ENCODE measurements at places on chromosomes 2 and 18.

DNA sequence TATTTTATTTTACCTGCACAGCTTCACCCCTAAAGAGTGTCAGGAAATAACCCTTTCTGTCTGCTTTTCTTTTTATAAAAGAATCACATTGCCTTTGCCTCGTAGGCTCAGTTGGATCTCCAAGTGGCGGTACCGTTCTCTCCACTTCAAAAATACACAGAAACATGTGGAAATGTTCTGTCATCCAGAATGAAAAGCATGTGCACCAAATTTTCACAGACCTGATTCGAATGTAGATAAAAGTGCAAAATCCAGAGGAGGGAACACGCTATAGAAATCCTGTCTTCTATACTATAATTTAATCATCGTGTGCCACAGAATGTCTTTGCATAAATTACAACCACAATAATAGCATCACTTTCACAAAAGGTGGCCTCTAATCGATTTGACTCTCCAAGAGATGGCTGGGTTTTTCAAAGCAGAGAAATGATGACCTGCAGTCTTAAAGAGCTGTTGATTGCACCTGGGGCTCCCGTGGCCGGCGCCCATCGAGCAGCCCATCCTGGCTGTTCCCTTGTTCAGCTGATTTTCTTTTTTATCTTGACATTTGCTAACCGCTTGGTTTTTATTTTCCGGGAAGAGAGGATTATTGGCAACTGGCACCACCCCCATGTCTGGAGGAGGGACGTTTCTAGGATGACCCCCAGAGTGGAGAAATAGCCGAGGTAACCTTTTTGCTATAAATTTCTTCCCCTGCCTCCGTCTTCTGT, 290.2 kb downstream of the SOX11 start:
- DNase-seq = no peak

GRCh38 chr2:166775176-166775575, 113.1 kb upstream of the XIRP2 start:
- no peak for DNase-seq

GRCh38 chr18:25813110-25813509, 277.3 kb downstream of the SS18 start:
- no peak for DNase-seq

GRCh38 chr2:135997380-135997779, 12.0 kb upstream of the DARS1 start:
- DNase-seq = no peak

- no peak for DNase-seq
These were observed 18.7 kb upstream of the ACVR1 start for GRCh38 chr2:157894694-157895435.

- no peak for DNase-seq
These were observed 85.1 kb downstream of the NCOA1 start for GRCh38 chr2:24576146-24576545.

DNA sequence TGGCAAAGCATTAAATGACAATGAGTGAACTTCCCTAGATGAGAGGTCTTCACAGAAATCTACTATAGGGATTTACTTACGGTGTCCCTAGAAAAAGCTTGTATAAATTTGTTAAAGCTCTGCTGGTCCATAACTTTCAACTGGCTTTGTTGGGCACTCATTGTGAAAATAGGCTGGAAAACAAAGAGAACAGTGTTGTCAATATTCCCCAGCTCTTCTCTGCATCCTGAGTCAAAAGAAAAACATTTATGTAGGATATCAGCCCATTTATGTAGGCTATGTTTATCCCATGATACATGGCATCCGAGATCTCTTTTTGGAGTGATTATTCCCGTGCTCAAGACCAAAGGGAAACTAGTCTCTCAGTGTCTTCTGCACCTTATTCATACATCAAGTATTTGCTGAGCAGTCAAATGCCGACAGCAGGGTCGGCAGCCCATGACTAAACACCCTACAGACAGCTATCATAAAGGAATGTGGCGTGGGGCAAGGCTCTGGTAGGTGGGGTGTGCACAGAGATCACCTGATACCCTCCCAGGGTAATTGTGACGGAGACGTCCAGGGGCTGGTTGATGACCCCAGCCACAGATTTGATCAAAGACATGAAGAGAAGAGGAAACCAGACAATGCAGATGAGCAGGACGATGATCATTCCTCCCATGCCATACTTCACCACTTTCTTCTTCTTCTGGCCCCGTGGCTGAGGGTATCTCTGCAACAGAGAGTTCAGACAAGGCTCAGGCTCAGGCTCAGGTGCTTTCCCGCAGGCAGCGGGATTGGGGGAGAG, 155.9 kb downstream of the NAPG start:
- DNase-seq = no peak

GRCh38 chr2:70936165-70936978, 672 bp downstream of the ATP6V1B1 start:
- DNase-seq = no peak

DNA sequence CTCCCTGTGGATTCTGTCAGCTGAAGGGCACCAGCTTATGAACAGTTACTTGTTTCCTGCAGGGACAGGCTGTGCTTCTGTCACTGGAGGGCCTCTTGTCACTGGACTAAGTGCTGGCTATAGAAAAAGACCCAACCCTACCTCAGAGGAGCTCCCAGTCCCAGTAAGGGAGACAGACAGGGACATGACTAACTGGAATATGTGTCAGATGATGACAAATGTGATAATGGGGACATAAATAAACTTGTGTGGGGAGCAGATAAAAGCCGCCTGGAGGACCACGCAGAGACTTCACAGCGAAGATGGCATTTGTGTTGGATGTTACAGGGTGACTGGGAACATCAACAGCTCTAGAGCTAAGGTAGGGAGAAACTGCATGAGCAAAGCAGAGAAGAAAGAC, 95.0 kb downstream of the MAPRE2 start:
- DNase-seq = no peak

DNA sequence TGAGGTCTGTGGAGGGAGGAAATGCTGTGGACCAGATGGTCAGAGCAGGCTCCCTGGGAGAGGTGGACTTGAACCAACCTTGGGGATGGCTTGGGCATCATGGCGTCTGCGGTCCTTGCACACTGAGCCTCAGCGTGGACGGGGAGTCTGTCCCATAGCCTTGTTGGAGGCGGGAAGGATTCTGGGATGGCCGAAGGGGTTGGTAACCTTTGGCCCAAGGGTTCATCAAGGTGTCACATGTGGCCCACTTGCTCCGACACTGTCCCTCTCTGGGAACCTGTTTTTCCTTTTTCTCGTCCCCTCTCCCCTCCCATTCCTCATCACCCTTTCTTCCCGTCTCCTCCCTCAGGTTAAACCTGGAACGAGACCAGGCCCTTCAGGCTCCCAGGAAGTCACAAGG, 66.4 kb downstream of the MAPK4 start:
- no peak for DNase-seq

GRCh38 chr2:145812165-145812554, 1292.2 kb upstream of the ZEB2 start:
- DNase-seq = no peak

GRCh38 chr2:46701152-46701551, 214.5 kb downstream of the MCFD2 start:
- no peak for DNase-seq

DNA sequence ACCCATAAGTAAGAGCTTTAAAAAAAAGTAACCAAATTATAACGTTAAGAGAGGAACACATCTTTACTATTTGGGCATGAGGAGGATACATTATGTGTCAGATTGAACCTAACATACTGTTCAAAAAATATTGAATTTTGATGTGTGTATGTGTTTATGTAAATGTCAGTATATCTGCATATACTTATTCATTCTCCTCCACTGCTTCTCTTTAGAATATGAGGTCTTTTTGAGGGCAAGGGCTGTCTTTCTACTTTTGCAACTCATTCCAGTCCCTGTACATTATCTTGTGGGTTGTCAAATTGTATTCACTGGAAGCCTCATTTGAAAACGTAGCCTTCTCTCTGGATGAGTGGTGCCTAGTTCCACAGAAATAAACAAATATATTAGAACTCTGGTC, 509.4 kb upstream of the HNMT start:
- DNase-seq = no peak

- DNase-seq = no peak
These were observed 1.1 kb downstream of the DNAJC27 start for GRCh38 chr2:24970483-24971285.

GRCh38 chr2:20334605-20335203, 15.9 kb downstream of the PUM2 start:
- no peak for DNase-seq

DNA sequence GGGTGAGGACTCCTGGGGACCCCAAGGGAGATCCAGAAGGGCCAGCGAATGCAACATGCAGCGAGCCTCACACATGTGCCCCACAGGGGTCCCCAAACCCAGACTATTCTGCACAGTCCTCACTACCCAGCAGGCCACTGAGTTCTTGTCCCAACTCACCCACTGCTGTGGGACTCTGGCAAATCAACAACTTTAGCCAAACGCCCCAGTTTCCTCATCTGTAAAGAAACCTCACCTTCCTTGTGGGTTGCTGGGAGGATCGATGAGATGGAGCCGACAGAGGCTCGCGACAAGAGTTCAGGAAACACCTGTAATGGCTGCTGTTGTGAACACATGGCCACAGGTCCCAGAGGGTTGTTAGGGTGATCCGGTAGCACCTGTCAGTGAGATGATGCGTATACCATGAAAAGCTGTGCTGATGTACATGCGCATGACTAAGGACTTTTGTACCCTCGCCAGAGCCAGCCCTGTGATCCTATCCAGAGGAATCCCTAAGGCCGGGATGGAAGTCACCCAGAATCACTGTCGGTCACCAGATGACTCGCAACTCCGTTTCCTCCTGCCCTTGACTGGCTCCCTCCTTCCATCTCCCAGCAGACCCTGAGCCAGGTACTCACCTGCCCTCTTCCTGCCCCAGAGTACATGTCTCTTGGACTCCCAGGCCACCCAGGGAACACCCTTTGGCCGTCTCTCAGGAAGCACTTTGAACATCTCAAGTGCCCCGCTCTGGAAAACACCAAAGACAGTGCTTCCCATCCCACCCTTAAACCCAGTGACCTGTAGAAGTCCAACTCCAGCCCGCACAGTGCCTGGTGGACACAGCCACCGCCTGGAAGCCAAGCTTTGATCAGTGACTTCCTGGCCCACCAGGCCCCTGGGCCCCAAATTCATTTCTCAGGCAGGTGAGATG, 103.3 kb upstream of the ID2 start:
- DNase-seq = no peak

GRCh38 chr2:63680455-63680854, 91.7 kb downstream of the MDH1 start:
- DNase-seq = no peak

DNA sequence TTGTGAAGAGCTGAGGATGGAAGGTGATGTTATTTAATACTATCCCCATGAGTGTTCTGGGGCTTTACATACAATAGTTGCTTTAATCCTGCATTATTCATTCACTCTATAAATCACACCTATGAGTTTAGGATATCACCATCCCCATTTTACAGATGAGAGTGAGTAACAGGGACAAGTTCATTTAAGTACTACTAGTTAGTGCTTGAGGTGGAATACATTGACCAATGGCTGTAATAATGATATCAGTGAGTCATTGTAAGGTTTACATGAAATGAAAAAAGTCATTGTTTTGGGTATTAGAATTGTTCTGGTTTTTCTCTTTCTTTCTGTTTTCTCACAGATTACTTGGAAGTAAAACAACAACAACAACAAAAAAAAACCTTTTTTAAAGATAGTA, 42.5 kb downstream of the TANC1 start:
- DNase-seq = no peak

GRCh38 chr2:5467178-5467905, 224.8 kb upstream of the SOX11 start:
- DNase-seq = no peak

- no peak for DNase-seq
These were observed 5.4 kb upstream of the KCNJ13 start for GRCh38 chr2:232781765-232782164.

- no peak for DNase-seq
These were observed 26.8 kb downstream of the STK17B start for GRCh38 chr2:196144513-196145126.

- DNase-seq = peak; percentile 11
These were observed 7.9 kb upstream of the PDCL3 start for GRCh38 chr2:100554798-100555407.

DNA sequence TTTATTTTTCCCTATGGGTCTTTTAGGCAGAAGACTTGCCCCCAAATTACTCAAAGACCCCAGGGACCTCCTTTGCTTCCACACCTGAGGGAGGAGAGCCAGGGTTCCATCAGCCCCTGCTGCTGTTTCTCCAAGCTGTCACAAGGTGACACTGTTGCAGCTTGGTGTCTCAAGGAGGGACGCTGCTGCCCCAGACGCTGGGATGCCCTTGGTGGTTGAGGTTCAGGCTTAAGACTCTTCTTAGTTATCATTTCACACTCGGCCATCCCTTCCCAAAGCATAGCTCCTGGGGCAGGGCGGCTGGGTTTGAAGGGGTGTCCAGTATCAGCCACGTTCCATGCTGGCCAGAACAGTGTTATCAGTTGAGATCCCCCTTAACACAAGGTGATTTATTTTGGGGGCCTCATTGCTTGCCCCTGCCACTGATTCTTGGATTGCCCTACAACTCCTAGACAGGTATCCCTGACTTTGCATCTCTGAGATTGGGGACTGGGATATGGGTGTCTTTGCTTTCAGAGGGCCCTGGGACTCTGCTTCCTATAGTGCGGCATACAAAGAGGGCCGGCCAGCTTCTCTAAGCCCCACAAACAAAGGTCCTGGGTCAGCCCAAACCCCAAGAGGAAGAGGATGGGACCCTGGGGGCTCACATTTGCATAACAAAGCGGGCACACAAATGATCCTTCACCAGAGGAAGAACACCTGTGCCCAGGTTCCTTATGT, 22.7 kb downstream of the GPR55 start:
- DNase-seq = no peak

DNA sequence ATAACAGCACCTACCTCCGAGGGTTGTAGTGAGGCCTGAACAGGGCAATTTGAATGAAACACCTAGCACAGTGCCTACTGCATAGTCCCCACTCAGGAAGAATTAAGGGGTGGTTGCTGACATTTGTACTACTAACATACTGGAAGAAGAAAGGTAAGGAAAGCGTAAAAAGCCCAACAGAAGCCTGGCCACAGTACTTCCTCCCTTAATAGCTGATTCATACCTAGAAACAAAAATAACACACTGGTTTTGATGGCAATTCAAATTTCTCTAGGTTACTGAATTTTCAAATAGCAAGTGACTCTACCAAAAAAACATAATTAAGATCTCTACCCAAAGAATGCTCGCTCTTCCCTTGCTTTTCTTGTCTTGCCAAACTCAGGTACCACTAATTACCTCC, 16.2 kb downstream of the SUCLG1 start:
- DNase-seq = no peak

GRCh38 chr18:59639821-59640220, 57.4 kb downstream of the CCBE1 start:
- DNase-seq = no peak

DNA sequence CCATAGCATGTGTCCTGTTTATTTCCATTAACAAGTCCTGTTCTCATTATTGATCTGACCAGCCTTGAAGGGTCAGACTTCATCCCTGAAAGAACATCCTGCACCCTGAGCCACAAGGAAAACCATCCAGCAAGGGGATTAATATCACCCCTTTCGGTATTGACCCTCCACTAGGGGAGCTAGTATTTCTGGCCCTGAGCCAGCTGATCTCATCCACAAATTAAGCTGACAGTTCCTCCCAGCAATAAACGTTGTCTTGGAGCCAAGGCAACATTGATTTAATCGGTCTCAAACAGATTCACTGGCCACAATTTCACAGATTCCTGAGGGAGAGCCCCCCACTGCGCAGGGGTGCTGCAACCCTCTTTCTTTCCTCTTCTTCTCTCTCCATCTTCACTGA, 353.1 kb upstream of the FANCL start:
- no peak for DNase-seq

- DNase-seq = no peak
These were observed 24.8 kb upstream of the RPE start for GRCh38 chr2:209977386-209978239.

- no peak for DNase-seq
These were observed 3.0 kb downstream of the DHRS9 start for GRCh38 chr2:169072163-169072925.

Data from stimulated activated CD4-positive, alpha-beta T cell treated with anti-CD3 and anti-CD28 coated beads, Interleukin-1b, Interleukin-23, amount 100 ng/mL, for 24 hours (primary cell).